ENCODE measurements at places on chromosomes 11 and 22.

DNA sequence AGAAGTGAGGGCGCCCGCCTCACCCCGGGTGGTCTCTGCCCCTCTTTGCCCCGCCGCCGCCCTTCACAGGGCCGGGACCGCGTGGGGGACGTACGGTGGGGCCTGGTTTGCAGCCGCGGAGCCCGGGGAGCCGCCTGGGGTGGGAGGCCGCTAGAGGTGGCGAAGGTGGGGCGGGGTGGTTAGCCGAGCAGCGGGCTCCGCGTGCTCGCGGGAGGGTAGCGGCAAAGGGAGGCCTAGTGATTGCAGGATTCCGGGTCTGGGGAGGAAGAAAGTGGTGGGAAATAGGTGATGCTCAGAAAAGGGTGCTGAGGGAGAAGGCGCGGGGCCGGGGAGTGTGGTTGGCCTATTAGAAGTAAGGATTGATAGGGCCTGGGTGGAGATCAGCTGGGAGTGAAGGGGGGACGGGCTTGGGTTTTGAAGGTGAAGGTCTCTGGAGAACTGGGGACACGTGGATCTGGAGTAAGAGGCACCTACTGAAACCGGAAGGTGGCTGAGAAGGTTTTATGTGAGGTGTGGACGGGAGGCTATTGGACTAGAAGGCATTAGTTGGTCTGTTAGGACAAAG lies 571 bp downstream of the FAR1 start:
- DNase-seq = peak; percentile 35

- DNase-seq = no peak
Observed at GRCh38 chr22:31615940-31616314, 46.1 kb downstream of the PISD start.

- DNase-seq = no peak
Observed at GRCh38 chr11:95778699-95779098, 10.9 kb downstream of the FAM76B start.

DNA sequence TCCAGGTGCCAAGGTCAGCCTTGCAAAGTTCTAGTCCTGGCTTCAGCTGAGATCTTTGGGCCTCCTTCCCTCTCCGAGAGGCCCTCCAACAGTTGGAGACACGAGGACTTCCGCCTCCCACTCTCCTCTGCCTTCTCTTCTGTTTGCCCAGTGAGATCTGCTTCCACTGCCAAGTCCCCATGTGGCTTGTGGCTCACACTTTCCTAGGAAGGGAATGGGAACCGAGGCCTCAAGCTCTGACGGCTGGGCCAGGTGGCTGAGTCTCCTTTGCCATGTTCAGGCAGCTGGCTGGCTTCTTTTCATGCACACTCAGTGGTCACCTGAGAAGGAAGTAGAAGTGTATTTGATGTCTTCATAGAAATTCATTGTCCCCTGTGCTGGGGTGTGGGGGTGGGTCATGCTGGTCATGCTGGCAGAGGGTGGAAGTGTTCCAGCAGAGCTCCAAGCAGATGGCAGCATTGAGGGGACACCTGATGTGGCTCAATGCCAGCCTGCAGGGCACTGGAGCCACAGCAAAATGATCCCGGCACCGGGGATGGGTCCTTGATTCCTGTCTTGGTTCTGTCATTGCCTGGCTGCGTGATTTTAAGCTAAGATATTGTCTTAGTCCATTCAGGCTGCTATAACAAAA lies 130.4 kb downstream of the ADAMTS15 start:
- no peak for DNase-seq

GRCh38 chr22:46946383-46946962 lies 184.0 kb downstream of the TBC1D22A start:
- no peak for DNase-seq

DNA sequence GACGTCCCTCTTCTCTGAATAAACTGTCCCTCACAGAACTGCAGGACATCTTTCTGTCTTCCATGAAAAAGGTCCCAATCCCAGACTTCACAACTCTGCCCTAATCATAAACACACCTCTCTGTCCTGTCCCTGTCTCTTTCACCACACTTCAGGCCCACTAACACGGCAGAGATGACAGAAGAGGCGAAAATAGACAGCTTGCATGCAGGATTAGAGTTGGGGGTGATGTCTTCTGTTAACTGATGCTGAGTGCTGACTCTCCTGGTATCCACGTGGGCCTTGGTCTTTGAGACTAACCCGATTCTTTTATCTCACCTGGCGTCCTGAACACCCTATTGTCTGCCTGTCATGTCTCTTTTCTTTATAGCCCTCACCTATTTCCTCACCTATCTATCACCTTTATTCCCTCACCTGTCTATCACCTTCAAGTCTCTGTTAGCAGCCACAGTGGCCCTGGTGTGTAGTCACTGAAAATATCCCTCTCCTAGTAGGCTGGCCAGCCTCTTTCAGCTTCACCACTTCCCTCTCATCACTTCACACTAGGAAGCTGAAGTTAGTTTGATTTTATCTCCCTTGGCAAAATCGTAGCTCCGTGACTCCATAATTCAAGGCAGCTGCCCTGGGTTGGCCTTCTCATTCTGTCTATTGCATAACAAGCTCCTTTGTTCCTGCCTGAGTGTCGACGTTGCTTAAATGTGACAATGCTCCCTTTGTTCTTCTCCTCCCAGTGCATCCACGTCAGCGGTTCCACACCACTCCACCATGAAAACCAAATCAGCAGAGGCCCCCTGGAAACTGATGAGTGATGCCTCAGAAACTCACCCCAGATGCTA lies 30.6 kb upstream of the DRD2 start:
- no peak for DNase-seq

- DNase-seq = no peak
Observed at GRCh38 chr11:72001834-72002591, 3.3 kb downstream of the IL18BP start.

GRCh38 chr11:69075421-69076128 lies 26.8 kb downstream of the TPCN2 start:
- DNase-seq = no peak

GRCh38 chr22:17637490-17638181 lies 921 bp upstream of the BCL2L13 start:
- DNase-seq = no peak

DNA sequence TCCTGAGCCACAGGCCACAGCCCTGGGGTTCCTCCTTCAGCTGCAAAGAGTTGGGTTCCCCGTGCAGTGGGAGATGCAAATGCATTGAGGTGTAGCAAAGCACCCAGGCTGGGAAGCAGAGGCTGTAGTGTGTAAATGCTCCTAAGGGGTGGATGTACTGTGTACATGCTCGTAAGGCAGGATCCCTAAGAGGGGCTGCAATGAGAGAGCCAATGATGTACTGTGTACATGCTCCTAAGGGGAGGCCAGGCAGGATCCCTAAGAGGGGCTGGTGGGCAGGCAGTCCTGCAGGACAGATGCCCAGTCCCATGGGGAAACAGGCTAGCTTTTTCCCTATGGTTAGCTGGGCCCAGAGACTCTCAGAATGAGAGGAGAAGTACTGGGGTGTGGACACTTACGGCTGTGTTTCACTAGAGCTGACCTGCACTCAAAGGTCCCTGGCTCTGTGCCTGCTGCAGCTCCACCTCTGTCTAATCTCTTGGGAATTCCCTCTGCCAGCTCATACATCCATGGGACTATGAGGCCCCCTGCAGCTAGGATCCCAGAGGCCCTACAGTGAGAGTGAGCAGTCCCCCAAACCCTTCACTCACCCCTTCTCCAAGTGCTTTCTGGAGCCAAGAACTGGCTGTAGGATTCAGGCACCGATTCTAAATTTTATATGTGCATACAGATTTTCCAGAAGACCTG lies 261.9 kb upstream of the LUZP2 start:
- DNase-seq = no peak

DNA sequence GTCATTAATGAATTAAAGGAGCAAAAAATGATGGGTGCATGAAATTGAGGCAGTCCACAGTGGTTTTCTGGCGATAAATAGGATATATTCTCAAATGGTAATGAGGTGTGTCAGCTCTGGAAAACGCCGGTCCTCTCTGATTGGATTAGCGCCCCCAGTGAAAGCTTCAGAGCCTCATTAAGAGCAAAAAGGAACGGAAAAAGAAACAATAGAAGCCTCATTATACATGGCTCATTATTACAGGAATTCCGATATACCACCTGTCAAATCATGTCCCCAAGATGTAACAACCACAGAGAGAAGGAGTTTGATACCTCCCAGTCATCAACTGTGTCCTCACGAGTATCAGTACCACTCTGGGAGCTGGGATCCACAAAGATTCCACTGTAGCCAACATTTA lies 175.7 kb upstream of the PITPNB start:
- DNase-seq = no peak

Data from stimulated activated CD8-positive, alpha-beta memory T cell treated with anti-CD3 and anti-CD28 coated beads, Interleukin-2, amount 100 ng/mL, for 1 hour (primary cell).